ENCODE measurements at places on chromosomes 1 and 21.
A peak's percentile ranks its signal among the peaks of the same experiment; 100 is the strongest.

DNA sequence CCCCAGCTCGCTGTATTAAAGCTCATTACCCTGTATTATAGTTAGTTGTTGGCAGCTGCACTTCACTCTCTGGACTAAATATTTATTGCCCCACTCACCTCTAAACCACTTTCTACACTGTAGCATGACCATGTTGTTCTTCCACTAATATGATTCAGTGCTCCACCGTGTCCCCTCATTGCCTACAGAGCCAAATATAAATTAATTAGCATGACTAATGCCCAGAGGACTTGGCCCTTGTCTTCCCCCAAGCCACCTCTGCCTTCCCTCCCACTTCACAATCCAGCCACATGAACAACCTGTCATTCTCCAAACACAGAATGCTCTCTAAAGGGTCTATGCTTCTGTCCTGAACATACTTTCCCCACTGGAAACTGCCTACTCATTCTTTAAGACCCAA, 276.5 kb downstream of the PLPP3 start:
- H3K36me3 ChIP-seq, result no peaks in the 10 kb centered on the region
- H3K4me1 ChIP-seq, result peaks cover 9% of the 10 kb centered on the region
- H3K27ac ChIP-seq, result no peak overlapping the region
- H3K27me3 ChIP-seq, result no peaks in the 10 kb centered on the region
- no peak for DNase-seq

GRCh38 chr1:24392604-24392946, 21.0 kb downstream of the STPG1 start:
- no peak for DNase-seq
- no peaks in the 10 kb centered on the region for H3K27me3 ChIP-seq
- peaks cover 8% of the 10 kb centered on the region for H3K4me1 ChIP-seq
- no peaks in the 10 kb centered on the region for H3K36me3 ChIP-seq
- no peak overlapping the region for H3K27ac ChIP-seq
- no peak overlapping the region for H3K4me3 ChIP-seq

DNA sequence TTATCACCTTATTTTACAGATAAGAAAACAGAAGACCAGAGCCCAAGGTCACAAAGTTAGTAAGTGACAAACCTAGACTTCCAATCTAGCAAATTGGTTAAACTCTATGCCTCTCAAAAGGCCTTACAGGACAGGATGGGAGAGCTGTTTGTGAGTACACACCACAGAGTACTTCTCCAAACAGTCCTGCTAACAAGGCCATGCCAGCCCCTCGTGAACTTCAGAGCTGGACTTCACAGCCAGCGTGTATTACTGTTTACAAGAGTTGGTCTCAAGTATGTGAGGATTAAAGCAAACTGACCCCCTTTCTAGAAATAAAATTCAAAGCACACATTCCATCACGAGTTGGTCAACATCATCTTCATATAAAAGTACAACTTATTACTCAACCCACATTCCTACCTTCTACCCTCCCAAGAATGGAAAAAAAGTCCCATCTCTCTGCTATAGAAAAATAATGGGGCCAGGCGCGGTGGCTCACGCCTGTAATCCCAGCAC, 19.8 kb upstream of the UBR4 start:
- no peak overlapping the region for H3K27ac ChIP-seq
- no peak for DNase-seq
- no peaks in the 10 kb centered on the region for H3K27me3 ChIP-seq
- no peak overlapping the region for H3K4me3 ChIP-seq

DNA sequence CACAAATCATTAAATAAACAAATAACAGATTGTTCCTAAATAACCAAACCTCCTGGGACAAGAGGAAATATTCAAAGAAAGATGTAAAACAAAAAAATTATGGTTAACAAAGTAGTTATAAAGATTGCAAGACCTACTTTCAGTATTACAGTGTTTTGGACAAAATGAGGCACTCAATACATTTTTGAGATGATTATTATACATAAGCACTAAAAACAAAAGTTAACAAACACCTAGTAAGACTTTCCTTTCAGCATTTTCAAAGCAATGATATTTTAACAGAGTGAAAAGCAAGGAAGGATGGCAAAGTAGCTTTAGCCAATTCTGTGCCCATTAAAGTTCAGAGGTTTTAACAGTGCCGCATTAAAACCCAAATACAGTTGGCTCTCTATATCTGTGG, 17.2 kb downstream of the OMA1 start:
- no peak overlapping the region for H3K27ac ChIP-seq
- no peaks in the 10 kb centered on the region for H3K36me3 ChIP-seq
- no peak overlapping the region for H3K4me3 ChIP-seq
- H3K27me3 ChIP-seq, result no peaks in the 10 kb centered on the region
- H3K4me1 ChIP-seq, result no peaks in the 10 kb centered on the region

DNA sequence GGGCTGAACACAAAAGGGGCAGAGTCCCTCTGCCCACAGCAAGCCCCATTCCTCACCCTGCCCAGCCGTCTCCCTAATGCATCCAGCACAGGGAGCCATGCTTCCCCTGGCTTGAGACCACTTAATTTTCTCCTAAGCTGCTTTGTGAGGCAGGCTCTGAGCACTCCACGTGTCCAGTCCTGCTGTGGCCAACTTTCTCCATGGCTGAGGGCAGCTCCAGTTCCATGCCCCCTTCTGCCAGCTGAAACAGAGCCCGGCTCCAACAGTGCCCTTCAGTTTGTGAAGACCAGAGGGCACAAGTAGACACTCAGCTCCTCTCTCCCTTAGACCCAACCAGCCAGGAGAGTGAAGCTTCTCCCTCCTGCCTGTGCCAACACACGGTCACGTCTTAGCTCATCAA, 33.8 kb downstream of the PLEKHA6 start:
- peaks cover 37% of the 10 kb centered on the region for H3K4me1 ChIP-seq
- DNase-seq, result no peak
- no peak overlapping the region for H3K4me3 ChIP-seq
- H3K36me3 ChIP-seq, result no peaks in the 10 kb centered on the region
- no peak overlapping the region for H3K27ac ChIP-seq

GRCh38 chr1:108961198-108961597, 2.1 kb downstream of the CLCC1 start:
- H3K4me1 ChIP-seq, result peaks cover 16% of the 10 kb centered on the region
- no peaks in the 10 kb centered on the region for H3K36me3 ChIP-seq
- no peaks in the 10 kb centered on the region for H3K27me3 ChIP-seq
- H3K27ac ChIP-seq, result no peak overlapping the region
- no peak for DNase-seq

- H3K4me3 ChIP-seq, result no peak overlapping the region
- no peaks in the 10 kb centered on the region for H3K36me3 ChIP-seq
- H3K27ac ChIP-seq, result no peak overlapping the region
- H3K27me3 ChIP-seq, result no peaks in the 10 kb centered on the region
- H3K4me1 ChIP-seq, result no peaks in the 10 kb centered on the region
These were observed 13.8 kb downstream of the TMEM51 start for GRCh38 chr1:15167386-15167785.

GRCh38 chr1:229221106-229222019, 49.5 kb upstream of the RAB4A start:
- peaks cover 26% of the 10 kb centered on the region for H3K4me1 ChIP-seq
- H3K4me3 ChIP-seq, result no peak overlapping the region
- peak overlapping the region; percentile 54 for H3K27ac ChIP-seq
- peaks cover 36% of the 10 kb centered on the region for H3K27me3 ChIP-seq
- H3K36me3 ChIP-seq, result no peaks in the 10 kb centered on the region

DNA sequence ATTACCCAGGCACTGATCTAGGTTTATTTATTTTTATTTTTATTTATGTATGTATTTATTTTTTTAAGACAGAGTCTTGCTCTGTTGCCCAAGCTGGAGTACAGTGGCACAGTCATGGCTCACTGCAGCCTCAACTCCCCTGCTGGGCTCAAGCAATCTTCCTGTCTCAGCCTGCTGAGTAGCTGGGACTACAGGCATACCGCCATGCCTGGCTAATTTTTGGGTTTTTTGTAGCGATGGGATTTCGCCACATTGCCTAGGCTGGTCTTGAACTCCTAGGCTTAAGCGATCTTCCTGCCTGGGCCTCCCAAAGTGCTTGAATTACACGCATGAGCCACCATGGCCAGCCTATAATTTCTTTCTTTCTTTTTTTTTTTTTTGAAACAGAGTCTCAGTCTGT, 9.4 kb downstream of the PHACTR4 start:
- H3K27ac ChIP-seq, result no peak overlapping the region
- H3K27me3 ChIP-seq, result no peaks in the 10 kb centered on the region
- H3K4me1 ChIP-seq, result no peaks in the 10 kb centered on the region
- H3K4me3 ChIP-seq, result no peak overlapping the region
- DNase-seq, result no peak

DNA sequence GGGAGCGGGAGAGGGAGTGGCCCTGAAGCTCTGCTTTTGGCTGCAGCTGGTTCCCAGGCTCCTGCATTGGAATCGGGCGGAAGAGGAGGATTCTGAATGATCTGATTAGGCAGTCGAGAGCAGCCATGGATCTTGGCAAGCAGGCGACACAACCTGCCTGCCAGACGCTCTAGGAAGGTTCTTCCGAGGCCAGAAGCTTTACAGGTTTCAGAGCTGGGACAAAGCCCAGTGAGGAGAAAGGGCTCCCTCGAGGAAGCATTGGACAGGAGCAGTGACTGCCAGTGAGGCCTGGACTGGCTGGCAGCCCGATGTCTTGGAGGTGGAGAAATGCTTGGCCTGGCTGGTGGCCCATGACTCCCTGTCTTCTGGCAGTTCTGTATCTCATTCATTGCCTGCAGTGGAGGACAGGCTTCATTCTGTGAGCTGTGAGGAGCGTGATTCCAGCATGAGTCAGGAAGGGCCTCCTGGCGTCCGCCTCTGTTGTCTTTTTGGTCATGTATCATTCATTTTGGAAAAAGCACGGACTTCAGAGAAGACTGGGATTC, 132.7 kb upstream of the IPO9 start:
- H3K27ac ChIP-seq, result no peak overlapping the region
- no peak for DNase-seq
- H3K36me3 ChIP-seq, result no peaks in the 10 kb centered on the region
- H3K4me3 ChIP-seq, result no peak overlapping the region

- no peak for DNase-seq
- H3K36me3 ChIP-seq, result 0 out of 2 replicates have a peak, but pooled peaks cover 6% of the 10 kb centered on the region
- no peak overlapping the region for H3K27ac ChIP-seq
- no peaks in the 10 kb centered on the region for H3K4me1 ChIP-seq
- no peaks in the 10 kb centered on the region for H3K27me3 ChIP-seq
- H3K4me3 ChIP-seq, result no peak overlapping the region
These were observed 42.6 kb downstream of the EYA3 start for GRCh38 chr1:28045777-28046176.

- no peaks in the 10 kb centered on the region for H3K27me3 ChIP-seq
- no peak for DNase-seq
- H3K27ac ChIP-seq, result no peak overlapping the region
- no peak overlapping the region for H3K4me3 ChIP-seq
These were observed 28.7 kb downstream of the ACBD3 start for GRCh38 chr1:226157761-226158316.

All from PC-9 (cell line).